C1 segment of cervical spinal cord (tissue), 14 donors: ENCODE measurements at places on chromosomes 4 and X.

DNA sequence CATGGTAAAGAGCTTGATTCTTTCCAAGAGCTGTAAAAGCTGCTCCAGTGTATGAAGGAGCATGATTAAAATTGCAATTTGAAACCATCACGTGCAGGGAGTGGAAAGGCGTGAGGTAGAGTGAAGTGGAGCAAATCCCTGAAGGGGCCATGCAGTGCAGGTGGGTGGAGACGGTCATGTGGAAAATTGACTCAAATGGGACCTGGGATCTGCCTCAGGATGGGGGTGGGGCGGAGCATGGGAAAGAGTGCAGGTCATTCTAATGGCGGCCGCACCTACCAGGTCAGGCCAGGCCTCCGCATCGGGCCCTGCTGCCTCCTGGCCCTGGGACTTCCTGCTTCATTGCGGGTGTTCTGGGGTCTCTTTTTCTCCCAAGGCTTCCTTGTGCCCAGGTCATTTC lies 25.3 kb upstream of the TRIM60 start:
- DNase-seq = no peak

DNA sequence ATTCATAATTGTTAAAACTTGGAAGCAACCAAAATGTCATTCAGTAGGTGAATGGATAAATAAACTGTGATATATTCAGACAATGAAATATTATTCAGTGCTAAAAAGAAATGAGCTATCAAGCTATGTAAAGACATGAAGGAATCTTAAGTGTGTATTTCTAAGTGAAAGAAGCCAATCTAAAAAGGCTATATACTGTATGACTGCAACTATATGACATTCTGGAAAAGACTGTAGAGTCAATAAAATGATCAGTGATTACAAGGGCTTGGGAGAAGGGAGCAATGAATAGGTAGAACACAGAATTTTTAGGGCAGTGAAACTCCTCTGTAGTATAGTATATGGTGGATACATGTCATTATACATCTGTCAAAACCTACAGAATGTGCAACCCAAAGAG lies 139.9 kb downstream of the FRYL start:
- DNase-seq = no peak

- no peak for DNase-seq
Observed at GRCh38 chr4:48699475-48699874, 80.6 kb downstream of the FRYL start.

- DNase-seq = no peak
Observed at GRCh38 chrX:131649741-131650140, 105.9 kb downstream of the OR13H1 start.

GRCh38 chr4:16896881-16897750 lies 1.3 kb downstream of the LDB2 start:
- DNase-seq = no peak
